ENCODE measurements at places on chromosomes 7 and 10.
A peak's percentile ranks its signal among the peaks of the same experiment; 100 is the strongest.

GRCh38 chr10:78820007-78820362, 248.8 kb upstream of the ZMIZ1 start:
- DNase-seq = no peak

- no peak for DNase-seq
These were observed 223.1 kb upstream of the INHBA start for GRCh38 chr7:41925946-41926345.

- DNase-seq = no peak
These were observed 211.6 kb upstream of the MBL2 start for GRCh38 chr10:52984169-52984568.

DNA sequence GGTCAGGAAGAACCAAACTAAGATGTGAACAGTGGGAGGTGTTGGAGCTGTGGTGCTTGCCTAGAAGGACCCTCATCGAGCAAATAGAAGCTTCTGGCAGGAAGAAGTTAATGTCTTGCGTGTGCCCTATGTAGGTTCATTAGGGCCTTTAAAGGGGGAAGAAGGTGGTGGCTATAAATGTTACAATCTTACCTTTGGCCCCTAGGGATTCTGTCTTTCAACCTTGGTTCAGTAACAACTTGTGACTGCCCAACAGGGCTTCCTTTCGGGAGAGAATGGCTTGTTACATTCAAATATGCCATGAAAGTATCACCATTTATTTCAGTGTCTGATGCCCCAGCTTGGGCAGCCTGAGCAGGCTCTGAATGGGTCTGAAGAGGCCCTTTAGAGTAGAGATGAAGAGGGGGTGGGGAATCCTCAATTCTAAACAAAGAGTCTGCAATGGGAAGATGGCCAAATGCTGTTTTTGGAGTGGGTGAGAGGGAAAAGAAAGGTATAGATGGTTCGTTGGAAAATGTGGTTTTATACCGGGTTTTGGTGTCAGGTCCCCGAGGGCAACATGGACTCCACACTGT, 108.0 kb downstream of the TCF7L2 start:
- no peak for DNase-seq

- DNase-seq = no peak
These were observed 42.1 kb downstream of the PANK1 start for GRCh38 chr10:89602919-89603318.

DNA sequence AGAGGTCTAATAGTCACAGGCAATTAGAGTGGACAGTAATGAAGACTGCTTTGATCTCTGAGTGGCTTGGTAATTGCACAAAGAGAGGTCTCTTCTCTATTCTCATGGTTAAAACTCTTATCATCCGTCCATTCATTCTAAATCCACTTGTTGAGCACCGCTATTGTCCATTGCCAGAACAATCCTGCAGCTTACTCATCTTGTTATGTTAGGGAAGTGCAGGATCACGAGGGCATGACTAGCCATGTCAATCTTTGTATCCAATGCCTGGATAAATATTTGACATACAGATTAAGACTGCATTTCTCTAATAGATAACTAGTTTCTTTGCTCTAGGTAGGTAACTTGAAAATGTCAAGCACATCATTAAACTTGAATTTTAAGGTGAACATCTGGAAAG, 14.9 kb downstream of the SFTPD start:
- DNase-seq = peak; percentile 13

DNA sequence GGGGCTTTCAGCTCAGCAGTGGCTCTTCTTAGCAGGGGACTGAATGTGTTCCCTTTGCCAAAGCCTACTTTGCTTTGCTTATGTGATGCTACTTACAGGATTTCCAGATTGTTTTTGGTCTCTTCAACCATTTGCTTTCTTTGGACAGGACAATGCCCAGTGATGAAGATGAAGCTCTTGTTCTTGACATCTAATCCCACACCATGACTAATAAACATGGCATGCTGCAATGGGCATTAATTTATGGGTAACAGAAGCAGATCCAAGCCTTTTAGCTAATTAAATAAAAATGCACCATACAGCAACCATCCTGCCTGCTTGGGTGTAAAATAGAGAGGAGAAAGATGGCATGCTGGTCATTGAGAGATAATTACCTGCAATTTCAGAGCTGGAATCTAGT, 175.5 kb upstream of the ITGB1 start:
- peak; percentile 86 for DNase-seq

DNA sequence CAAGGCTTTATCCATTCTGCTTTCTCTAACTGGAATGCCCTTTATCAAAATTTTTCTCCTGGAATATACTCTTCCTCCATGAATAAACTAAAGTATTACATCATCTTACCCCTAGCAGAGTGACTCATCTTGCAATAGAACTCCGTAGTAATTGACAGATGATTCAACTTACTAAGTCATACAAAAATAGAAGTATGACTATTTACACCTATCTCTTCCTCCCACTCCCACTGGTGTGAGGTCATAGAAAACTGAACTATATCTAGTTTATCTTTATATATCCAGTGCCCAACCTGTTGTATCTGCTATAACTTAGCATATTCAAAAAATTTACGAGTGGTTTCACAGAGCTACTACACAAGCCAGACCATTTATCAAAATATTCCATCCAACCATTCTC, 26.1 kb downstream of the ABCB1 start:
- DNase-seq = peak; percentile 73

DNA sequence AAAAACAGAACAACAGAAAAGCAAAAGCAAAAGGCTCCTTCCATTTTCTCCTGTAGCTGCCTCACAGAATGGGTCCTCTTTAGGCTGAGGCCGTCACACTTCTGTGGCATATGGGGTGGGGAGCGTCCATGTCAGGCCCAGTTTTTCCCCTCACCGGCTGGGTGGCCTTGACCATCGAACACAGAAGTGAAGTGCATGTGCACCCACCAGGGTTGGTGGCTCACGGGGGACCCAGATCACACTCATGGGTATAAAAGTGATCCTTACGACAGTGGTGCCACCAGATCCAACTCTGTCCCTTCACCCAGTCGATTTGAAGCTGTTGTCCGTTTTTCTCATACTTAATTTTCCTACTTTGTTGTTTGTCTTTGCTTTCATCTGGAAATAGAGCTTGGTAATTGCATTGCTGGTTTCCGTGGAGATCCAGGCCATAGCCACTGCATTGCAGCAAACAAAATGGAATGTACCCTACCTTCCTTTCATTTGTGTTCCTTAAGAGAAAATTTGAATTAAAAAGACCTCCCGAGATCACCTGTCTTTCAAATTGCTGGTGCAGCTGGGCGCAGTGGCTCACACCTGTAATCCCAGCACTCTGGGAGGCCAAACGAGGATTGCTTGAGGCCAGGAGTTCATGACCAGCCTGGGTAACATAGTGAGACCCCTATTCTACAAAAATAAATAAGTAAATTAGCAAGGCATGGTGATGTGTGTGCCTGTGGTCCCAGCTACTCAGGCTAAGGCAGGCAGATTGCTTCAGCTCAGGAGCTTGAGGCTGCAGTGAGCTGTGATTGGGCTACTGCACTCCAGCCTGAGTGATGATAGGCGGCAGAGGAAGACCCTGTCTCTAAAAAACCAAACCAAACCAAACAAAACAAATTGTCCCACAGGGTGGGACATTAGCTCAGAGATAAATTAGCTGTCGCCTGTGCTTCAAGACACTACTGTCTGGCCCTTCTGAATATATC, 10.7 kb upstream of the GJD4 start:
- no peak for DNase-seq

- DNase-seq = peak; percentile 83
These were observed 85.3 kb upstream of the CCDC6 start for GRCh38 chr10:59991661-59992060.

DNA sequence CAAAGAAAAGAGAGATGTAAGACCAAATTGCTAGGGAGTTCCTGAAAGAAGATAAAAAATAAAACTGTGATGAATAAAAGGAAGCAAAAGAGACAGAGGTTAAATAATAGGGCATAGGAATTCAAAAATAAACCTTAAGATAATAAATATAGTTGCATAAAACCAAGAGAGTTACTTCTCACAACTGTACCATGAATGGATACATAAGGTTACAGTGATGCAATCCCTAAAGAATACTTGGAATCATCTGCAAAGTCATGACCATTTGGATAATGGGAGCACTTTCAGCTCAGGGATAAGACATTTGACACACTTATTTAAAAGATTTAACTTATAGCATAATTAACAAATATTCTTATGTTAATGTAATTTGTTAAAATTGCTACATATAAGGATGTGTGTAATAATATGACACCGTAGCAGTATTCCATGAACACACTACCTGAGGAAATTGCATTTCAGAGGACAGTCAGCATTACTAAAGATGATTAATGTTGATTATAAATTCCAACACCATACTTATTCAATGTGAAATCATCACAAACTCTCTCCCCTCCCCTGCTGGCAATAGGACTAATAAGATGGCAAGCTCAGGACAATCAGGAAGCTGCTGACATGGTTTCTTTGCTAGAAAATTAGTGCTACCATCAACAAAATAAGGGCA, 202.1 kb upstream of the AKR1E2 start:
- DNase-seq = no peak

GRCh38 chr7:41869997-41870396, 167.1 kb upstream of the INHBA start:
- no peak for DNase-seq

DNA sequence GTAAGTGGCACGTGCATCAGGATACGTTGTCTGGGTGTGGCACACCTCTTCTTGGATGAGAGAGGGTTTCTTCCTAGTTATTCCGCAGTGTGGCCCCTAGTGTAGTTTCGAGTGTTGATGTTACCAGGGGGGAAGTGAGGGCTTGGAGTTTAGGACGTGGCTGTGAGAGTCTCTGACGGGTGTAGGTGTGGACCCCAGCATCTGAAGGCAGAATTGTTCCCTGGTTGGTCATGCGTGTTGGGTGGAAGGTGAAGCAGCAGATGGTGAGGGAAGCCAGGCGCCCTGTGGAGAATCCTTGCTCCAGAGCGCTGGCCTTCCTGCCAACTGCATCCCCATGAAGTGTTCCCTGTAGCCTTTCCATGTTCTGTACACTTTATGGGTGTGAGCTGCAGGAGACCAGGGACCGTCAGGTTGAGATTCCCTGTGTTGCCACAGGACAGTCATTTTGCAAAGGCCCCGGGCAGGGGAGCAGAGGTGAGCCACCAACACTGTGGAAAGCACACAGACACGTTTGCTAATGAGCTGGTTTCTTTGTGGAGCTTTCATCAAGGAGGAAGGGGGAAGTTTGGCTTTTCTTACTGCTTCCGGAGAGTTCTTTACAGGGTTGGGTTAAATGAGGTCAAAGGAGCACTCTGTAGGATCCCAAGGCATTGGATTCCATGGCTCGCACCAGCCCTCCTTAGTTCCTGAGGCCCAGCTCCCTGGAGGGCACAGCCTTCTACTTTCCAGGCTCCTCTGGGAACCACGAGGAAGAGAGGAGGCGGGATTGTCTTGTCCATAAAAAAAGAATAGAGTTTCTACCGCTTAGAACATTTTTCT, 32.0 kb downstream of the TSPAN14 start:
- DNase-seq = no peak

Measured in kidney glomerular epithelial cell (primary cell).